NCI-H1417 treated with DMSO at 0.1 percent for 48 hours (cell line): ENCODE measurements at places on chromosomes 1 and 21.

GRCh38 chr1:203316626-203317093 is 11.3 kb downstream of the BTG2 start:
- no peak for DNase-seq

GRCh38 chr1:234755449-234755863 is 145.5 kb upstream of the IRF2BP2 start:
- DNase-seq: no peak

DNA sequence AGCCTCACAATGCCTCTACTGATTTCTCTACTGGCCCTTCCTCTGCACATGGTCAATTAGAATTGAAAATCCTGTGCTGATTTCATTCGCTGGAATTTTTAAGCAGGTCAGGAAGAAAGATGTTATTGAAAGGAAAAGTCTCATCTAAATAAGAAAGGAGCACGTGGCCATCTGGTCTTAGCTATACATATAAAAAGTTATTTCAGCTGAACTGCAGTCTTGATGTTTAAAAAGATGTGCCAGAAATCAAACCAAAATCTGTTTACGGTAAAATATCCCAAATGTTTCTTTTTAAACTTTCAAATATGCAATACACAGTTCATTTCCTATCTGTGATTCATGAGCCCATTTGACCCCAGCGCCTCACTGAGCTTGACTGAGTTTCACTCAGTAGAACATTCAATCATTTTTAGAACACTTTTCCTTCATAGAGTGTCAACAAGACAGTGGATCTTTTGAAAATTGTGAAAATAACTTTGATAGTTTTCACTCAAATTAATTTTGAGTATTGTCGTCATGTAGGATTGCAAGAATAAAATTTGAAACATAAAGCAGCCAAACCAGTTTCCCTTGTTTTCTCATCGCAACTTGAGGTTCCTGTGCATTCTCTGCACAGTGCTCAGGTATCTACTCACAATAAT is 293.6 kb downstream of the PTPRC start:
- DNase-seq: no peak

DNA sequence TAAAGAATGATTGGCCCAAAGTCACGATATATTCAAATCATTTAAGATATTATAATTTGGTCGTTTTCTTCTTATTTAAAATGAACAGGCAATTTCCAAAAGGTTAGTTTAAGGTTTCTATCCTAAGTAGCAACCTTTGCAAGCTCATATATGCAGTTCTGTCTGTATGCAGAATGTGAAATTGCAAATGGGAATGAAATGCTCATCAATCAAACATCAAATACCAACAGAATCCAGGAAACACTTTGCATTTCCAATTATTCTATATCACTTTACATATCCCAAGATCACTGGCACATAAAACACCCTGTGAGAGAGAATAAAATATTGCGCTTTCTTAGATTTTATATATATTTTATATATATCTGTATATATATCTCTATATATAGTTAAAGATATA is 237.3 kb downstream of the NRIP1 start:
- DNase-seq: no peak

- no peak for DNase-seq
Measured at GRCh38 chr21:39976800-39977199, 109.6 kb downstream of the PCP4 start.

DNA sequence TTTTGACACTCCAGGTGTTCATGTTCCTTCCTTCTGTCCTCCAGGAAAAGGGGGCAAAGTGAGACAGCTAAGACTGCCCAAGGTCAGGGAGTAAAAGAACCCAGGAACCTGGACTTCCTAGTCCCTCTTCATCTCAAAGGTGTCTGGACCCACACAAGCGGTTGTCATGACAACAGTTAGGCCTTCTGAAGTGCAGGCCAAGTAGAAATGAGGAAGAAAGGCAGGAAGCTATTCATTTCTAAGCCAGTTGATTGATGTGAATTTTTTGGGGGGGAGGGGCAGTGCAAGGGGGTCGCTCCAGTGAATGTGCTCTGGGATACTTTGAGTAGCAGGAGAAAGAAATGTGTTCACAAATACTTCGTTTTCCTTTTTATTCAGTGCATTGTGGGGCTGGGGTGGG is 114.3 kb downstream of the NAV1 start:
- no peak for DNase-seq

- no peak for DNase-seq
Measured at GRCh38 chr1:212290608-212291007, 5.4 kb downstream of the PPP2R5A start.

- no peak for DNase-seq
Measured at GRCh38 chr1:74470936-74471335, 41.5 kb downstream of the LRRC53 start.

GRCh38 chr1:48617252-48617651 is 145.2 kb upstream of the SPATA6 start:
- no peak for DNase-seq

DNA sequence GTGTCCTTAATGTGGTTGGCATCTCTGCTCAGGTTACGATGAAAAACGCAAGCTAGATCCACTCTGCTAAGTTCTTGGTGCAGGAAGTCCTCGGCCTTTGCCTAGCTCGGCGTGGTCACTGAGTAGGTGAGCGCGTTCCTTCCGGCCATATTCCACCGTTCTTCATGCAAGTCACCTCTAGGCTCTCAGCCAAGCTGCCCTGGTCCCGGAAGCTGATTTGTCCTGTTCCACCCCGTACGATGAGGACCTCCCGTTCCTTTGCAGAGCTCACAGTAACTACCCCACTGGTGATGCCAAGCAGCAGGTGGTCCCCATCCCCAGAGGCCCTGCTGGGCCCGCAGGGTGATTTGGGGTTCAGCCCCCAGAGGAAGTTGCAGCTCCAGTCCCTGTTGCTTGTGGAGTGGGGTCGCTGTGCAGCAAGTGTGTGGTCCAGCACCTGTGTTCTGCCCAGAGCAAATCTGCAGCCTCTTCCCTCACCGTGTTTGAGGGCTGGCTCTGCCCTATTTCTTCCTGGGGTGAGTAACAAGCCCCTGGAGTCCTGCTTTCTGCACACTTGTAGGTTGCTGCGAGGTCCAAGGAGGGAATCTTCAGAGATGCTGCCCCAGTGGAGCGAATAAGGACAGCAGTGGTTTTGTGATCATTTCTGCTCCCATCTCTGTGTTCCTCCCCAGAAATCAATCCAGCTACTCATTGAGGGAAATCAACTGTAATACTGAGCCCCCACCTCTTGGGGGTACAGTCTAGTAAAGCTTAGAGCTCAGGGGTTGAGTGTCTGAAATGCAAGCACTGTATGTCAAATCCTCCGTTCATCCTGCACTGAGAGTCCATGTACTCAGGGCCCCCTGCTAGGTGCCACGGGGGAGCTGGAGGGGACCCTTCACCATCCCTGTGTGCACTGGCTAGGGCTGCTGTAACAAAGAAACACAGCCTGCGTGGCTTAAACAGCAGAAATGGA is 2.3 kb downstream of the UMODL1 start:
- DNase-seq: no peak

DNA sequence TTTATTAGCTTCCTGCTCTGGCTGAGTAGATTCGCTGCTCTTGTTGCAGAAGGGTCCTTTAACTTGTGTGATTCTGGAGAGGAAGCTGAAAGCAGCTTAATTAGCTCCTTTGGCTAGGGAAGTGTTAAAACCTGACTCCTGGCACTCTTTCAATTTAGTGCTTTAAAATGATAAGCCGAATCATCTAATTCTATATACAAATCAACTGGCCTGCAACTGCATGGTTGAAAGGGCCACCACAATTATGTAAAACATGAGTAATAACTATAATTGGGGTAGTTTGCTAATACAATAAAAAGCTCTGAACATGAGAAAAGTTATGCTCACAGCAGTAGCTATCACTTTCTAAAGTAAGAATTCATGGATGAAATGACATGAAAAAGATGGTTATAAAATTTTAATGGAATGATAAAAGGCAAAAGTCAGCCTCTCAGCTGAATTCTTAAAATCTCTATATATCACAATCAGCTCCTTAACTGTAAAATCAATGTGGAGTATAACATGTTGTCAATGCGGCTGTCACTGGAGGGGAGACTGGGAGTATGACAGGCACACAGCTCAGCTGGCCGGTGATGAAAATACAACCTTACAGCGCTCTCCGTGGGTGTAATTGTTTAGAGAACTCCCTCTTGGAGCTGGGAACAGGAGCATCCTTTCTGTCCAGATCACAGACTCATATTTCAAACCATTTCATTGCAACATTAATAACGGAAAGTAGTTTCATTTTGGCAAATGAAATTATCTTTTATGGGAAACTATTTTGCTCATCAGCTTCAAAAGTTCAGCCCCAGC is 324.4 kb downstream of the KCTD3 start:
- DNase-seq: no peak

DNA sequence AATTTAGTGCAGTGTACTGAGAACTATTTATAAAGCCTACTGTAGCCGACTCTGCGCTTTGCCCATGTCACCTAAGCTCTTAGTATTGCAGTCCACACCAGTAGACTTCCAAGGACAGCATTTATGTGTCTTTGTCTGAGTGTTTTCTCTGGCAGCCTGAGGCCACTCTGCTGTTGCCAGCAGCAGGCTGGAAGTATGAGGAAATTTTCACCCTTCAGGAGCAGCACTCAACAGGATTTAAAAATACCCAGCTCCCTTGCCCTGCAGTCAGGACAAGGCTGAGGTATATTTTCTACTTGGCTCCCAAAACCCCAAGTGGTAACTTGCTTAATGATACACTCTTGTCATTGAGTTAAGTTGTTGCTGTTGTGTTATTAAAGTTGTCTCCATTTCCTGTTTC is 230.1 kb downstream of the SRGAP2C start:
- no peak for DNase-seq

GRCh38 chr1:234730770-234731568 is 121.0 kb upstream of the IRF2BP2 start:
- DNase-seq: no peak

DNA sequence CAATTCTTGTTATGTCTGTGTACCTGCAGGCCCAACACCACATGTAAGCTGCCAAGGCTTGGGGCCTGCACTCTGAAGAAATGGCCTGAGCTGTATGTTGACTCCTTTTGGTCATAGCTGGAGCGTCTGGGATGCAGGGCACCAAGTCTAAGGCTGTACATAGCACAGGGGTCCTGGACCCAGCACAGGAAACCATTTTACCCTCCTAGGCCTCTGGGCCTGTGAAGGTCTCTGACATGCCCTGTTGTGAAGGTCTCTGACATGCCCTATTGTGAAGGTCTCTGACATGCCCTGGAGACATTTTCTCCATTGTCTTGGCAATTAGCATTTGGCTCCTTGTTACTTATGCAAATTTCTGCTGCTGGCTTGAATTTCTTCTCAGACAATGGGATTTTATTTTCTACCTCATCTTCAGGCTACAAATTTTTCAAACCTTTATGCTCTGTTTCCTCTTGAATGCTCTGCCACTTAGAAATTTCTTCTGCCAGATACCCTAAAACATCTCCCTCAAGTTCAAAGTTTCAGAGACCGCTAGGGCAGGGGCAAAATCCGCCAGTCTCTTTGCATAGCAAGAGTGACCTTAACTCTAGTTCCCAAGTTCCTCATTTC is 246.7 kb upstream of the B3GALT2 start:
- DNase-seq: no peak

DNA sequence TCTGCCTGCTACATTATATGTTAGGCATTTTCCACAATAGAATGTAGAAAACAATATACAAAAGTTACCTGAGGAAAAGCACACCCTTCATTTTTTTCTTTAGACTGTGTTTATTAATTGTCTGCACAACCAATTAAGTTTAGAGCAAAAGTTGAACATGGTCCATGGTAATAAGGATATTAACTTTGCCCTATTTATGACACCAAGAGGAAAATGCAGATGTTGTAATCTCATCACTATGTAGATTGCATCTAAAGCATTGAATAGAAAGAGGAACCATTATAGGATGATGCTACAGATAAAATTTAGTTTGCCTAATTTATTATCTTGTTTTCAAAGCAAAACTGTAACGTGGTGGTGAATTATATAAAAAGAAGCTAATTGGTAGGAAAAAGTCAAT is 59.7 kb upstream of the IGSF5 start:
- DNase-seq: no peak

- no peak for DNase-seq
Measured at GRCh38 chr1:118767971-118768370, 220.2 kb downstream of the TBX15 start.

DNA sequence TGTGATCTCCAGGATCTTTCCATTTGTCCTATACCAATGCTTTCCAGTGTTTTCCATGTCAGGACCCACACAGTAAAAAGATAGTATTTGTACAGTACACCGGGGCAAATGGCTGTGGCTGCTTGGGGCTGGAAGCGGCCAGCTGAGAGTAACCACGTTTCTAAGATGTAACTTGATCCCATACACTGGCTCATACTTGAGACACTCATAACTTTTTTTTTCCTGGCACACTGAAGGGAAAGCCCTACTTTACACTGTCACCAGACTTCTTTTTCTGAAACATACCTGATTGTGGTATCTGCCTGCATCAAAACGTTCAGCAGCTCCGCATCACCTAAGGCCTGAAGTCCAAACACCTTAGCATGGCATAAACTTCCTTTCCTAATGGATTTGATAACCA is 21.6 kb downstream of the VPS13D start:
- no peak for DNase-seq

GRCh38 chr1:81008293-81008692 is 792.4 kb upstream of the ADGRL2 start:
- DNase-seq: no peak

DNA sequence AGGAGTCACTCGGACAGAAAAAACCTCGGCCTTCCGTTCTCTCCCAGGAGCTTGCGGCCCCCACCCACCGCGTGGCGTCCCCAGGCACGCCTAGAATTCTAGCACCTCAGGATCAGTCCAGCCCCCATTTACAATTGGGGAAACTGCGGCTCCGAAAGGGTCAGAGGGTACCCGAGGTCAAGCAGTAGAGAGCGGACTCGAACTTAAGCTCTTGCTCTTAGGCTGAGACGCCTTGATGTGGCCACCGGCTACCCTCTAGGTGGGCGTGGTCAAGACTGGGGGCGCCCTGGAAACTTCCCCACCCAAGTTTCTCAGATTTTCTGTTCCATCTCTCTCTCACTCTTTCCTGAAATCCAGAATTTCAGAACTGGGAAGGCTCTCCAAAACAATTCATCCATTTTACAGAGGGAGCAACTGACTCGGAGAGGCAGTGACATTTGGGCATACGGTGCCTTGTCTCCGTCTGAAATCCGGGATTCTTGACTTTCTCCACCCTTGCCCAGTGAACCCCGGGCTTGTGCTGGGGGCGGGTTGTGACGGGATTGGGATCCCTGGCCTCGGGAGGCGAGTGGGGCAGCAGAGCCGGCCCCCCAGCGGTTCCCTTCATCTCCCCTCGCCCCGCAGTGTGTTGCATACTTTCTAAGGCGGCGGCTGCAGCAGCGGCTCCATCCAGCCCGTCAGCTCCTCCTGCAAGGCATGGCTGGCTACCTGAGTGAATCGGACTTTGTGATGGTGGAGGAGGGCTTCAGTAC is 777 bp downstream of the AZIN2 start:
- no peak for DNase-seq

DNA sequence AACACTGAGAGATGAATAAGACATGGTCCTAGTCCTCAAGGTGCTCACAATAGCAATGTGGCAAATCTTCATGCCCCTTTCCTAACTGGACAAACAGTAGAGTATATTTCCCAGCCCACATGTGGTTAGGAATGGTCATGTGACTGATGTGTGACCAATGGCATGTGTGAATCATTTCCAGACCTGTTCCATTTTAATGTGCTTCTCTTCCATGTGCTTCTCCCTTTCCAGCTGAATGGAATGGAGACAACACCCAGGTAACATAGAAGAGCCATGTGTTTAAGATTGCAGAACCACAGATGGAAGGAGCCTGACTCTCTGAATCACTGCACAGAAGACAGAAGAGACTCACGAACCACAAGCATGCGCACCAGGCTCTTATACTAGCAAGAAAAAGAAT is 409.9 kb upstream of the NFIA start:
- no peak for DNase-seq
